Inflammatory macrophage (primary cell): ENCODE measurements at places on chromosomes 3 and 15.

GRCh38 chr3:54223063-54223462, 100.7 kb downstream of the CACNA2D3 start:
- no peak for DNase-seq

DNA sequence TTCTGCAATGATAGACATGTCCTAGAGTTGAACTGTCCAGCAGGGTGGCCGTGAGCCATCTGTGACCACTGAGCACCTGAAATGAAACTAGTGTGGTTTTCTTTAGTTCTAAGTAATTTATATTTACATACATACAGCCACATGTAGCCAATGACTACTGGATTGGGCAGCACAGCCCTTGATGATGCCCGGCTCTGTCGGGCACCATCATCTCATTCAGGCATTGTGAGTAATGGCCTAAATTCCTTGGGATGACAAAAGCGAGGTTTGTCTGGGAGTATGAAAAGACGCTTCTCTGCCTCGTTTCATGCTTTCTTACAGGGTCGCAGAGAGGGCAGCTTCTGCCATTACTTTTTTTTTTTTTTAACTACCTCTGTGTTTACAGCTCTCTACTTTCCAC, 251.9 kb upstream of the HES1 start:
- DNase-seq: no peak

GRCh38 chr3:104428337-104428925, 938.3 kb upstream of the ALCAM start:
- DNase-seq: no peak

- DNase-seq: peak; percentile 8
These were observed 10.0 kb upstream of the ELP6 start for GRCh38 chr3:47523310-47524073.

DNA sequence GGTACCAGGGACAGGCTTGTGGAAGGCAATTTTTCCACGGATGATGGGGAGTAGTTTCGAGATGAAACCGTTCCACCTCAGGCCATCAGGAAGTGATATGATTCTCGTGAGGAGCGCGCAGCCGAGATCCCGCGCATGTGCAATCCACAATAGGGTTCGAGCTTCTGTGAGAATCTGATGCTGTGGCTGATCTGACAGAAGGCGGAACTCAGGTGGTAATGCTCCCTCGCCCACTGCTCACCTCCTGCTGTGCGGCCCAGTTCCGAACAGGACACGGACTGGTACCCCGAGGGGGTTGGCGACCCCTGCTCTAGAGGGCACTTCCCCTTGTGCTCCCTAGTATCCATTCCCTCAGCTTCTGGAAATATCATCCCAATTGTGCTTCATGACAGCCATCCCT, 99.9 kb downstream of the PLD1 start:
- no peak for DNase-seq

DNA sequence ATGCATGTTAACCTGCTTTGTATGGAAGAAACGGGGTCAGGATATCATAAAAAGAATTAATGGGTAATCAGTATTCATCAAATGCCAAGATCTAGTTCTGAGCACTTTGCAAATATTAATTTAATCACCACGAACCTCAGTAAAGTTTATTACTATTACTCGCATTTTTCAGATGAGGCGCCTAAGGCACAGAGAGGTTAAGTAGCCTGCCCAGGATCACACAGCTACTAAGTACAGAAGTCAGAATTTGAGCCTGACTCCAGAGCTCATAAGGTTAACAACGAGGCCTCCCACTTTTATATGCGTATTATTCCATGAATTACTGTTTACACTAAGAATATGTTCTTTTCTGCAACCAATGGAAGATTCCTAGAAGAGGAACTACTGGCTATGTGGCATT, 109.6 kb upstream of the KLF13 start:
- no peak for DNase-seq

GRCh38 chr15:57772223-57772957, 65.9 kb downstream of the POLR2M start:
- DNase-seq: no peak

DNA sequence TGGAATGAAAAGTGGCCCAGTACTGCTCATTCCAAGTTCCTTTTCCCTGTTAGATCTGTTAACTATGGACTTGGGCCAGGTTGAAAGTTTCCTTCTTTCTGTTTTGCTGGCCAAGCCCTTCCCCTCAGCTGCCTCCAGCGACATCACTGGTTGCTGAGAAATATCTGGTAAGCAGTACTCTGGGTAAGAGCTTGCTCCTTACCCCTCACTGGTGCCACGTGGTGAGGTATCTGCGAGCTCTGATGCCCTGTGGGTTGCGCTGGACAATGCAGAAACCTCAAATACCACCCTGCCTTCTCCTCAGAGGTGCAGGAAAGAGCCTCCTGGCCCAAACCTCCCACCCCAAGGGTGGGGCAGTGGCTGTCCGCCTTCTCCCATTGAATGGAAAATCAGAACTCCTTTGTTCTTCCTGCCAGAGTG, 42.9 kb upstream of the APH1B start:
- DNase-seq: peak; percentile 40

DNA sequence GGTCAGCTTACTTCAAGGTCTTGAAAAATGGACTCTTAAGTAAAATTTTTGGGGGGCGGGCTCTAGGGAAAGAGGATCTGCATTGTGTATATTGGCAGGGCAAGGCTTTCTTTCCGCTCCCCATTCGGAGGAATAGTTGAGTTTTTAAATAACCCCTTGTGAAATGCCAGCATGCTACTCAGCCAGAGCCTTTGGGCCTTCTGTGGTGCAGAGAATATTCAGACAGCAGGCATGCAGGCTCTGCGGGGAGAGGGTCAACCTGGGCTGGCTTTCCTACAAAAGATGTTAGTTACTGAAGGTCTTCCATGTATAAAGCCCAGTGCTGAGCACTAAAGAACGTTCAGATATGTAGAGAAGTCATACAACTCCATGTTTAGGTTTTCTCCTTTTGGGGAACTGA, 40.6 kb downstream of the ADAMTSL3 start:
- no peak for DNase-seq

DNA sequence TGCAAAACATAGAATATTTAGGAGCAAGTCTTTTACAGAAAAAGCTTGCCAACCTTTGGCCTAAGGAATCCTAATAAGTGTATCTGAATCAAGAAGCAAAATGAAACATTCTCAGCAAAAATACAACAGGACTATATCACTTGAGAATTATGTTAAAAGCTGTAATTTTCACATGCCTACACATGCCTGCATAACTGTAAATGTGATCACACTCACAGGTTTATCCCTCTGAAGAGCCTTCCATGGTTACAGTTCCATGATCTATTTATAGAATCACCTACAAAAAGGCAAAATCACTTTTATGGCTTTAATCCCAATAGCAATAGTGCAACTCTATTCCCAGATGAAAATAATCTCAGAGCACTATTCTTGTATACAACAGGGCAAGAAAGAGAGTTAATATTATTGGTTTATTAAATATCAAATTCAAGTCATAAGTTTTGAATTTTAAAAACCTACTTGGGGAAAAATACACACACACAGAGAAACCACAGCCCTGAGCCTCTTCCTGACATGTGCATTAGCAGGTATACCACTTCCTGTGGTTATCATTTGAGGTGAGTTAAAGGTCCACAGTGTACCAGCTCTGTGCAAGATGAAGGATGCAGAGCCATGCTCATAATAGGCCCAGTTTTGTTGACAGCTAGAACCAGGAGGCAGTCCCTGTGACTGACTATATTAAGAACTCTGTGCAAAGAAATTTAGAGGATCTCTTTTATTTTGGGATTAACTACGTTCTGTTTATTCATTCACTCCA, 252.5 kb upstream of the TGFBR2 start:
- no peak for DNase-seq

DNA sequence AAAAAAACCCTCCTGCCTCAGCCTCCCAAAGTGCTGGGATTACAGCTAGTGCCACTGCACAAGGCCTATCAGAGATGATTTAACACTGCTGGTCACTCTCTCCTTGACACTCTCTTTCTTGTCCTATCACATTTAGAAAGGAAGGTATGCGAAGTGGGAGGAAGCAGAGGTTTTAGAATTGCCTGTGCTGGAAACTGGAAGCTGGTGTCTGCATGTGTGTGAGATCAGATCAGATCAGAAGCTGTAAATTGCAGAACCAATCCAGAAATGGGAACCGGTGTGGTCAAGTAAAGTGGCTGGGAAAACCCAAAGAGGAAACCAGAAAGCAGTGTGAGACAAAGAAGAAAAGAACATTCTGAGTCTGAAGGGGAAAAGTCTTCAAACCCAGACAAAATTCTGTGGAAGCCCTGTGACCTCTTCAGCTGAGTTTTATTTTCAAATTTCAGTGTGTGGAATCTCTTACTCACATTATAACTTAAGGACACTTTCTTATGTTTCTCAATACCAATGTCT, 2.8 kb downstream of the EFHB start:
- DNase-seq: peak; percentile 82

DNA sequence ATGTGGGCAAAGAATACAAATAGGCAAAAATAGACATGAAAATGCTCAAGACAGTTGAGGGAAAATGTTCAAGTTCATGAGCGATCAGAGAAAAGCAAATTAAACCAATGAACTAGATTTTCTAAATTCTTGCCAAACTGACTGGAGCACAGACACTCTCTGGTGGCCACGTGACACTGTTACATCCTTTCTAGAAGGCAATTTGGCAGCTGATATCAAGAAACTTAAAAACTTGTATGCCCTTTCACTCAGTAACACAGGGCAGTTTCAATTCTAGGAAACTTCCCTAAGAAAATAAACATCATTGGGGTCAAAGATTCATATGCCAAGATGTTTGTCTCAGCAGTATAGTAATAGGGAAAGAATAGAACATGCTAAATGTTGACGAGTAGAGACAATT, 52.2 kb downstream of the ABHD5 start:
- DNase-seq: peak; percentile 28
